ENCODE measurements at places on chromosomes 5 and 9.

DNA sequence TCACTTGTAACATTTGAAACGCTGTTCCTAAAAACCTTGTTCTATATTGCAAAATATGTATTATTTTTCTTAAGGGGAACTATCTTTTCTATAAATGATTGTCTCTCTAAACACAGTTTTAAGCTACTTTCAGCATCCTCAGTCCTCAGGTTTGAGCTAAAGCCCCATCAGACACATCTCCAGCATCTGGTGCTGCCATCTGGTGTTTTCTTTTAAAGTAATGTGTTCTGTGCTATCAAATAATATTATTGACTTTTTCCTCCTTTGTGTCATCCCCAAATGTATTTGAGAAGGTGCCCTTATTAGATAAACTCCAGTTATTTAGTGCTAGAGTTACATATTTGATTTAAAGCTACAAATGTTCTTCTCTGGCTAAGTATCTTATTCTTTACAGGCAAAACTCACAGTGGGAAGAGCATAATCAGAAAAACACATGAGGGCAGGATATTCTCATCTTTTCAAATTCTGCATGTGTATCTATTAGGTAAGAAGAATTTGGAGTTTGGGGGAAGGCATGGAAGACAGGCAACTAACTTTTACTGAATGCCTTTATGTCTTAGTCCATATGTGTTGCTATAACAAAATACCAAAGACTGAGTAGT, 27.5 kb downstream of the ZNF474 start:
- no peak for DNase-seq

DNA sequence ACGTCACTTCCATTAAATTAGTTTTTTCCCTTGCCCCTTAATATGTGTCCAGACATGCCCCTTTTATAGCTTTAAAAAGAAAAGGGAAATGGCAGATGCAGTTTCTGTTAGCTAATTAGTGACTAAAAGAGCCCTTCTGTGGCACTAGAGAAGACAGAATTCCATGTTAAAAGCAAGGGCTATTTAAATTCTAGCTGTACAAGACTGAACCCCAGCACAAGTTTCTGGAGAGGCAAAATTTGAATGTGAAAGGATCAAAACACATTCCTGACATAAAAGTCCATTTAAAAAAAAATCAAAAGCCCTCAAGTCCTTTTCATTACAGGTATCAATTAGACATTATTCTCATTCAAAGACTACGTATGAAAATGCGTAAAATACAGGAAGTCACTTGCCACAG, 78.7 kb downstream of the HAPLN1 start:
- DNase-seq = no peak

DNA sequence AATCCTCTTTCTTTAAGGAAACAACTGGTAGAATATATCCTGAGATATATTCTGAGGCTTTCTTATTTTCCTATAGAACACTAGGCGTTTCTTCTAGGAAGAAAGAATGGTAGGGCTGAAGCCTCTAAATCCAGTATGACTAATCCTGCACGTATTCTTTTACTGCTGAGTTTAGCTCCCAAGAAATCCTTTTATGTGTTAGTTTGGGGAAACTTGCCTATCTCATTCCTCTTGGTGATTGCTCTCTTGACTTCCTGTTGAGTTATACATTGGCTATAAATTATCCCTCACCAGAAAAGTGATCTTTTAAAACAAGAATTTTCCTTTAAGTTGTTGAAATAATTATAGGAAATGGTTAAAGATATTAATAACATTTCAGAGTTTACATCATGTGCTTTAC, 422.9 kb downstream of the TMEM161B start:
- DNase-seq = no peak

DNA sequence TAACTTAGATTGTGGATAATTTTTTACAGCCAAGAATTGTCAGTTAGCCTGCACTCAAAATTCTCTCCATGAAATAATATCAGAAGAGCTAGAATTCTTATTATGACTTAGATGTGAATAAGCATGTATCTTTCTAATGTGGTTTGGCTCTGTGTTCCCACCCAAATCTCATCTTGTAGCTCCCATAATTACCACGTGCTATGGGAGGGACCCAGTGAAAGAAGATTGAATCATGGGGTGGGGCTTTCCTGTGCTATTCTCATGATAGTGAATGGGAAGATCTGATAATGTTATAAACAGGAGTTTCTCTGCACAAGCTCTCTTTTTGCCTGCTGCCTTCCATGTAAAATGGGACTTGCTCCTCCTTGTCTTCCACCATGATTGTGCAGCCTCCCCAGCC, 176.8 kb downstream of the MAT2B start:
- no peak for DNase-seq

- DNase-seq = no peak
These were observed 39.3 kb upstream of the CDC42SE2 start for GRCh38 chr5:131224387-131225201.

DNA sequence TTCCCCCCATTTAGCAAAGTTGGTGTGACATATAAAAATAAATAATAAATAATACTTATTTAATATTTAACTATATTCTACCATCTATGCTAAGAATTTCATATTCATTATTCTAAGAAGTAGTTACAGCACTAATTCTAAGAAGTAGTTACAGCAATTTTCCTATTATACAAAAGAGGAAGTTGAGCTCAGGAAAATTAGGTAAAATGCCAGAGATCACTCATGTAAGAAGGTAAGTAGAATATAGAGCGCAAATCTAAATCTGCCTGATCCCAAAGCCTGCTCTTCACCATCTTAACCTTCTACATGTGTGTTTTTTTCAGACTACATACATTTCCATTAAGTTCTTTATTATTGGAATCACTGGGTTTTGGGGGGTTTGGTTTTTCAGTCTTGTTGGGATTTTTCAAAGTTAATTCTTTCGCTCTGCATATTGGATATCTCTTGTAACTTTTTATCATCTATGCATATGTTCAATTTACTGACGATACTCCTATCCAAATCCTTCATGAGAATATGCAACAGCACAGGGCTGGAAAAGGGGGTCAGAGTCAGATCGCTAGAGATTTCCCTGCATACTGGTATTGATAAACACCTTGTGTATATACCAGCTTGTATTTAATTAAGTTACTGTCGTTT, 852.1 kb downstream of the MAT2B start:
- DNase-seq = no peak

GRCh38 chr5:117559005-117559844, 984.6 kb upstream of the SEMA6A start:
- DNase-seq = no peak

GRCh38 chr5:154570572-154571324, 92.7 kb upstream of the HAND1 start:
- DNase-seq = no peak

DNA sequence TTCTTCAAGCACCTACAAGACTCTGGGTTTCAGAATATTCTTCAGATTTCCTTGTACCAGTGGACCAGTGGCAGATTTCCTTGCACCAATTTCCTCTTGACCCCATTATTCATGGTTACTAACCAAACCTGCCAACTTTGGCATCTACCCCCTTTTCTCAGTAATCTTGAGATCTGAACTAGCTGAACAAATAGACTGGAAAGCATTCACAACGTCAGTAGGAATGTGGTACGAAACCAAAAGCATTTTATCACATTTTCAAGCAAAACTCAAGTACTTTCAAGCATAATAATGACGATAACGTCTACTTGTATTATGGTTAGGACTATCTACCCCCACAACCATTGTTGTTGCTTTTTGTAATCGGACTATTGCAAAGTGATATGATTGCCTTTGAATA, 1217.3 kb downstream of the PTPRD start:
- DNase-seq = no peak

GRCh38 chr9:97632248-97632984, 752 bp downstream of the TSTD2 start:
- peak; percentile 32 for DNase-seq

- DNase-seq = no peak
These were observed 181.5 kb upstream of the RPS23 start for GRCh38 chr5:82459626-82460025.

DNA sequence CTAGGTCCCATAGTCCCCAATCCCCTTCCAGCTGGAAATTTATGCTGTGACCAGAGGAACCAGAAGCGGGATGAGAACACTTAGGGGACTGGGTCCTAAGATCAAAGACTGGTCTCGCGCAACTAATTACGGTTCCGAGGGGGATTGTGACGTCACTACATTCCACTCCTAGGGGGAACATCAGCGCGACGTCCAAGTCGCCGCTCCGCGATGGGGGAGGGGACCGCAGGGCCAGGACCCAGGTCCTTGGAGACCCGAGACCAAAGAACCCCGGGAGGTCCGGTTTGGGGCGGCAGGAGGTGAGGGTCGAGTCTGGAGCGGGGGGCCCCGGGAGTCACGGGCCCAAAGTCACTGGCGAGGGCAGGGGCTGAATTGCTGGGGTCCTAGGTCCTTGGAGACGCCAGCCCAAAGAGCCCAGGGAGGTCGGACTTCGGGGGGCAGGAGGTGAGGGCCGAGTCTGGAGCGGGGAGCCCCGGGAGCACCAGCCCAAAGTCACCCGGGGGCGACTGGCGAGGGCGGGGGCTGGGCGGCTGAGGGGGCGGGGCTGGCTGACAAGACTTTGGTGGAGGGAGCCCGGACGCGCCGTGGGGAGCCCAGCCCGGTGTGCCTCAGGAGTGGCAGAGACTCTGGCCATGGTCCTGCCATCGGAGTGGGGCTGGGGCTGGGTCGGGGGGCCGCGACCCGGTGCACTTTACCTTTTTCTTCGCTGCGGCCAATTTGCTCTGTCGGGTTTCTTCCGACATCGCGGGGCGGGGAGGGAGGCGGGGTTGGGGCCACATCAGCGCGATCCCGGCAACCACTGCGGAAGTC, at the start of gene GOLGA2:
Gene GOLGA2 (minus strand): TSS at position 810 of the 810 bp plus-strand sequence. CDS start 31 bp downstream, at position 779.
- no peak for DNase-seq

- DNase-seq = peak; percentile 20
These were observed 117.4 kb upstream of the ELL2 start for GRCh38 chr5:96079075-96079474.

DNA sequence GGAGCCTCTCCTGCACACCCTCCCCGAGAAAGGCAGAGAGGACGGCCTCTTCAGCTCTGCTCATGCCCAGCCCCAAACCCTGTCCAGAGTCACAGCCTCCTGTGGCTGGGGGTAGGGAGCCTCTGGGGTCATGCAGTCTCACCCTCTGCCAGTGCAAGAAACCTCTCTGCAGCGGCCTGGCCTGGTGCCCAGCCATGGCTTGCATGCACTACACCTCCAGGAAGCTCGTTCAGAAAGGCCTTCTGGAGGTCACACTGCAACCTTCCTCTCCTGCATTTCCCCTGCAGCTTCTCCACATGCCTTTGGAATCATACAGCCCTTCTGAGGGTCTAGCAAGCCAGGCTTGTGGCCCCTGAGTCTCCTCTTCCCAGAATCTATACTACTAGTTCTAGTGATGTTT, 17.9 kb downstream of the CSF1R start:
- no peak for DNase-seq

GRCh38 chr9:102483651-102484050, 511.5 kb upstream of the CYLC2 start:
- no peak for DNase-seq

All from activated naive CD4-positive, alpha-beta T cell treated with anti-CD3 and anti-CD28 coated beads, Interleukin-2, amount 50 U/mL, for 16 hours (primary cell).